Lung (tissue), 17 donors: ENCODE measurements at places on chromosomes 13 and 19.

DNA sequence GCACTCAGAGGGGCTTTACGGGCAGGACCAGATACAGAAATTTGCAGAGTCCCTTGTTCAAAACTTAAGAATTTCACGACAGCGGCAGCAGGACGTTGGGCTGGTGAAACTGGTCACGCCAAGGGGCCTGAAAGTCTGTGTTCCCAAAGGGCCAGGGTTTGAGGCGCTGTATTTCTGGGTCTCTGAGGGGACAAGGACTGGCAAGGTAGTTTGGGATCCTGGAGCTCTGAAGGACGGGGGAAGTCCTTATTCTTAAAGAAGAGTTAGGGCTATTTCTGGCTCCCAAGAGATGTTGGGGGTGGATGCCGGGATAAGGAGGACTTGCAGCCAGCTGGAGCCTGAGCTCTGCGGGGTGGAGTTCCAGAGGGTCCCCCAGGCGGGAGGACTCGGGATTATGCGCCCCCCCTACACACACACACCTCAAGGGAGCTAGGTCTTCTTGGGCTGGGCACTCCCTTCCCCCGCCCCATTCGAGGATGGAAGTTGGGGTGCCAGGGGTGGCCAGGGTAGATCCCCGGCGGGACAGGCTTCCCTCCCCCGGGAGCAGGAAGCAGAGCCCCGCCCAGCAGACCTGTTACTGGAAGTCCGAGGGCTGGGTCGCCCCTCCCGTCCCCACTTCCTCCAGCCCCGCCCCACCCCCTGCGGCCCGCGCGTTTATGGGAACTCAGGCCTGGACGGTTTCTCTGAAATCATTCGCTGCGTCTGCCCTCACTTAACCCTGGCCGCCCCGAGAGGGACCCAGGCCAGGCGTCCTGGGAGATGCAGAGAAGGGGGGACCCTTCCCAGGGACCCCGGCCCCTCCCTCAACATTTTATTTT lies 5.6 kb downstream of the BCL3 start:
- H3K36me3 ChIP-seq = peaks cover 7% of the 10 kb centered on the region
- no peaks in the 10 kb centered on the region for H3K27me3 ChIP-seq
- peak overlapping the region; percentile 27 for H3K4me3 ChIP-seq
- peak; percentile 83 for DNase-seq
- peaks cover 46% of the 10 kb centered on the region for H3K4me1 ChIP-seq
- H3K27ac ChIP-seq = peak overlapping the region; percentile 87

DNA sequence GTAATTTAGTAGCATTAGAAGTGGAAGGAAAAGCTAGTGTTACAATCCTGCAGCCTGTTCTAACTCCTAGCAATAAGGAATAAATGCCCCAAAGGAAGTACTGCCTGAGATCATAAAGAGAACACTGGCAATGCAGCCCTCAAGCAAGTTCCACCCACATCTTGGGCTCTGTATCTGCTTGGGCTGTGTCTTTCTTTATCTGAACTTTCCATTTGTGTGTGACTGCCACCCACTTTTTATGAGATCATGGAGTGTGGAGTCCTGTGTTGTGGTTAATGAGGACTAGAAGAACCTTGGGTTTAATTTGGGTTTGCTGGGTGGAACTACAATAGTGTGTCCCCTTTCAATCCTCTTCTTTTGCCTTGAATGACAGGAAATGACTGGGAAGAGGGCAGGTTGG lies 38.2 kb downstream of the RFXAP start:
- H3K36me3 ChIP-seq = no peaks in the 10 kb centered on the region
- no peak for DNase-seq
- no peaks in the 10 kb centered on the region for H3K4me1 ChIP-seq
- H3K27ac ChIP-seq = no peak overlapping the region

- no peaks in the 10 kb centered on the region for H3K4me1 ChIP-seq
- no peak overlapping the region for H3K27ac ChIP-seq
- H3K4me3 ChIP-seq = no peak overlapping the region
- peaks cover 9% of the 10 kb centered on the region for H3K36me3 ChIP-seq
- no peaks in the 10 kb centered on the region for H3K27me3 ChIP-seq
Measured at GRCh38 chr19:50791594-50792271, 1.5 kb downstream of the ACP4 start.

DNA sequence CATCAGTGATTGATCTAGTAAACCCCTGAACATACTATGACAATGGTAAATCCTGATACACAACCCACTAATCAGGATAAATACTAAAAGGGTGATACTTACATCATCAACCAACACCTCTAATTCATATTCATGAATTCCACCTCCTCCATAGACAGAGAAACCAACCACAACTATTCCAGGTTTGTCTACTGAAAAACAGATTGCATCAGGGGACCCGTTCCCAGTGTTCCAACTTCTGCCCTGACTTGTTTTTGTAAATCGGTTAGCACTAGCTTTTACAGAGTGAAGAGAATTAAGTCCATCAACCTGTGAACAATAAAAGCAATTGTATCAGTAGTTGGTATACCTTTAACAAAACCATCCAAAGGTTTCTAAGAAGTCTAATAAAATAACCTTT lies 149.2 kb downstream of the MYCBP2 start:
- DNase-seq = no peak
- no peak overlapping the region for H3K27ac ChIP-seq
- peaks cover 57% of the 10 kb centered on the region for H3K36me3 ChIP-seq
- H3K27me3 ChIP-seq = no peaks in the 10 kb centered on the region
- H3K4me3 ChIP-seq = no peak overlapping the region

DNA sequence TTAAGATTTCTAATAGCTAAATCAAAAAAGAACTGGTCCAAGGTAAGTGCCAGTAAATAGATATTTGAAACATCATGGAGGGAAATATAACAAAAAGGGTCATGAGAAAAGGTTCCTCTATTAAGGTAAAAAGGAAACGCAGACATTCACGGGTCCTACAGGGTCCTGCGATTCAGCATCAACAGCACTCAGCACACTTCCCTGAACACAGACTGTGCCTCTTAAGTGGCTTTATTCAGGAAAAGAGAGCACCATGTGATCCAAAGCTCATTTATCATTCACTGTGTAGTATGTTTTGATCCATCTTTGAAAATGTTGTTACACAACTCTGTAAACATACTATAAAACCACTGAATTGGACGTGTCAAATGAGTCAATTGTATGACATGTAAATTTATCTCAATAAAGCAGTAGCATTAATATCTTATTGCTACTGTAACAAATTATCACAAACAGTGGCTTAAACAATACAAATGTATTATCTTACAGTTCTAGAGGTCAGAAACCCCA lies 33.7 kb downstream of the CRYL1 start:
- no peak overlapping the region for H3K4me3 ChIP-seq
- H3K4me1 ChIP-seq = peaks cover 3% of the 10 kb centered on the region
- peaks cover 2% of the 10 kb centered on the region for H3K36me3 ChIP-seq
- no peaks in the 10 kb centered on the region for H3K27me3 ChIP-seq
- no peak for DNase-seq
